ENCODE measurements at places on chromosomes 12 and 14. TPM values are rescaled to one million over a fixed set of nuclear protein-coding genes. Genes with fewer than 3 reads are reported as not detected.

The PMCH gene
- total RNA-seq, result not detected

The LDHB gene
- 843 TPM for total RNA-seq

The SLCO1B1 gene
- total RNA-seq, result not detected

The GUCY2C gene
- total RNA-seq, result not detected

The PLBD1 gene
- 7.4 TPM for total RNA-seq

The SDR9C7 gene
- total RNA-seq, result not detected

Measured in myometrial cell (primary cell).